ENCODE measurements at places on chromosomes 6 and 20.

- DNase-seq = no peak
These were observed 165.4 kb downstream of the GMPR start for GRCh38 chr6:16403831-16404230.

DNA sequence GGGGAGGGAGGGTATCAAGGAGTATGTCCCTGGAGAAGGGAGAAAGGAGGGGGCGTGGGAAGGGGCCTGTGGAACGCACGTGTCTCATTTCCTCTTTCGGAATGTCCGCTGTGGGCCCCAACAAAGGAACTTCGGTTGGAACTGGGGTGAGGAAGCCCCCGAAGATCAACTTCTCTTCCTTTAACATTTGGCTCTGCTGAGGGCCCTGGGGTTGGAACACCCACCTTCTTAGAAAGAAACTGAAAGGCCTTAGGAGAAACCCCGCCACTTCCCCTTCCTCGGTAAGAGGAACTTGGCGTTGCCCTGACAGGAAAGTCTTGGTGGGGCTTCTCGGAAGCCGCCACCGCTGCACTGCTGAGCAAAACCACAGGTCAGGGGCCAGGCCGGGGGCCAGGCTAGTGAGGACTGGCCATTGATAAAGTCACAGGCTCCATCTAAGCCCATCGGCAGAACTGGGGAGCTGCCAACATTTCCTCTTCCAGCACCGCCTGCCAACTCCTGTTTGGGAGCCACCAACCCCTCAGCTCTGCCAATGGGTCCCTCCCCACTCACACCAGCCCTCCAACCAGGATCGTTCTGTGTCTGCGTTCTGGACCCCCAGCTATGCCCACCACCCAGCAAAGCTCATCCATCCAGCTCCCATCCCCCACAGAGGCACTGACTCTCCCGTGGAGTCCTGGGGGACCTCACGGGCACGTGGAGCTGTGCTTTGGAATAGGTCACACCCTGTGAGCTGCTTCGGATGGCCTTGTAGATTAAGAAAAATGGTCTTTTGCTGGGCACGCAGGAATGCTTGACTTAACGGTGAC, 44.8 kb downstream of the FGD2 start:
- DNase-seq = no peak

- DNase-seq = no peak
These were observed 5.6 kb upstream of the GRM4 start for GRCh38 chr6:34151321-34152041.

GRCh38 chr20:38514947-38515346, 42.3 kb downstream of the RALGAPB start:
- no peak for DNase-seq

GRCh38 chr20:25221592-25222460, 26.1 kb upstream of the PYGB start:
- no peak for DNase-seq

DNA sequence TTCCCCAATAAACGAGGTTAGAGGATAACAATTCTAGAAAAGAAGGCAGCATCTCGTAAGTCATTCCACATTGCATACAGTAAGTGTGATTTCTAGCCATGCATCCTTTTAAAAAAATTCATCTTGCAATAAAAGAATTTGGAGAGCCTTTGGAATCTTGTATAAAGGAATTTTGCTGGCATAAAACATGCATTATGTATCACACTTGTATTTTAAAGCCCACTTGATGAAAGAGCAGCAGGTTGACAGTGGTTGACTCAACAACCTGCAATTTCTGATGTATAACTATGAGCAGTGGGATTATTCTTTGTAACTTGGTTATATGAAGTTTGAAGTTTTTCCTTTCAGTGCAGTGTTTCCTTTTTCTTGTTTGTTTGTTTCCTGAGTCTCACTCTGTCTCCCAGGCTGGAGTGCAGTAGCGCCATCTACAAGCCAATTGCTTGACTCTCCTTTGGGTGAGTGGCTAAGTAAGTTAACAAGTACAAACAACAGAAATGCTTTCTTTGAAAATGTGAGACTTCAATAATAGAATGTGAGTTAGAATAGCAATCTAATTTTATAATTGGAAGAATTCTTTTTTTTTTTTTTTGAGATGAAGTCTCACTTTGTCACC, 39.9 kb downstream of the JARID2 start:
- DNase-seq = no peak

DNA sequence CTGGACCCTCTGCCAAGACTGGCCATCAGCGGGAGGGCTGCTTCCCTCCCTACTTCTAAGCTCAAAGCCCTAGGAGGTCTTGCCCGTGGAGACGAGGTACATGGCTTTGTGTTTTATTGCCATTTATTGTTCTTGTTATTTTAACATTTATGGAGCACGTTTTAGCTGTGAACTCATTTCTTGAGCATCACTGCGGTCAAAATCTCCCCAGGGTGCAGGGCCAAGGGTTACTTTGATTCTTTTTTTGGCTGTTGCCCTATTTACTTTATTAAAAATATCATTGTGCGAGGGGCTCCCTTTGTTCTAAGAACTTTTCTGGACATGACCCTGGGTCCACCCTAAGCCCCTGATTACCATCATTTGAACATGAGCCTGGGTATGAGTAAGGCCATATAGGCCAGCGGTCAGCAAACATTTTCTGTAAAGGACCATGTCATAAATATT, 51.6 kb downstream of the EYA2 start:
- no peak for DNase-seq

DNA sequence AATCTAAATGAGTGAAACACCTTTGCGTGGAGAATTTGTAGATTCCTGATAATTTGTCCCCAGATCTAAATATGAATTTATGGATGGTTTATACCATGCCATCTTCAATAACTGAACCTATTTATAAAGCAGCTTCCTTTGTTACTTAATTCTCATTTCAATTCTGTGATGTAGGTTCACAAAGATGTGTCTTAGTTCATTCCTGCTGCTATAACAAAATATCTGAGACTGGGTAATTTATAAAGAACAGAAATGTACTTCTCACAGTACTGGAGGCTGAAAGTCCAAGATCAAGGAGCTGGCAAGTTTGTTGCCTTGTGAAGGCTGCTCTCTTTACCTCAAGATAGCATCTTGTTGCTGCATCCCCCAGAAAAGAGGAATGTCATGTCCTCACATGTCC, 2.1 kb upstream of the TFB1M start:
- DNase-seq = no peak
